ENCODE measurements at places on chromosomes 2 and 18. TPM values are rescaled to one million over a fixed set of nuclear protein-coding genes. Genes with fewer than 3 reads are reported as not detected.

DNA sequence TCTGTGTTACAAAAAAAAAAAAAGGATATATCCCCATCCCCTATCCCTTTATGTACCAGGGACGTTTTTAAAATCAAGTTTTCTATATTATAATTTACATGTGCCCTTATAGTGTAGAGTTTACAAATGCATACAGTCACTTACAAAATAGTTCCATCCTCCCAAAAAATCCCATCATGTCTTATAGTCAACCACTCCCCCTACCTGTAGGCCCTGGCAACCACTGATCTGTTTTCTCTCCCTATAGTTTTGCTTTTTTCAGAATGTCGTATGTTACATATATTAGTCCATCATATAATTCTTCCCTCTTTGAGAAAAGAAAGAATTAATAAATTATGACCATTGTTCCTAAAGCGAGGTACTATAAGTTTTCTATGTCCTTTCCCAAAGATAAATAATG lies 17.8 kb downstream of the CFAP210 start:
- H3K27ac ChIP-seq, result no peak overlapping the region
- no peaks in the 10 kb centered on the region for H3K27me3 ChIP-seq
- no peaks in the 10 kb centered on the region for H3K36me3 ChIP-seq
- DNase-seq, result no peak
- H3K4me1 ChIP-seq, result no peaks in the 10 kb centered on the region

DNA sequence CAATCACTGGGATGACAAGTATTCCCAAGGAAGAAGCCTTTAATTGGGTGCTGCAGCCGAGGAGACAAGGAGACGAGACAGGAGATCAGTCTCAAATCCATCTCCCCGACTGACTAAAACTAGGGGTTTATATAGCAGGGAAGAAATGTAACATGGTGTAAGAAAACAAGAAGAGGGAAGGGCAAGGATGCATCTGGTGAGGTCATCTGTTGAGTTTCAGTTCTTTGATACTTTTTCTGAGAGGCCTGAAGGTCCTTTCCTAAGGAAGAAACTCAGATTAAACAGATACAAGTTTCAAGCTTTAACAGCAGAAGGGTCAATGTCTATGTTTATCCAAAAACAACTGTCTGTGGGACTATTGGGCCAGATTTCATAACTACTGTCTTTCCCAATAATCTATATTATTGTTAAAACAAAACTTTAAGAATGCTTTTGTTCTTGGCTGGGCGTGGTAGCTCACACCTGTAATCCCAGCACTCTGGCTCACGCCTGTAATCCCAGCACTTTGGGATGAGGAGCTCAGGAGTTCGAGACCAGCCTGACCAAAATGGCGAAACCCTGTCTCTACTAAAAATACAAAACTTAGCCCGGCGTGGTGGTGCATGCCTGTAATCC lies 2.5 kb upstream of the PDCL3 start:
- no peak for DNase-seq
- no peaks in the 10 kb centered on the region for H3K4me1 ChIP-seq

DNA sequence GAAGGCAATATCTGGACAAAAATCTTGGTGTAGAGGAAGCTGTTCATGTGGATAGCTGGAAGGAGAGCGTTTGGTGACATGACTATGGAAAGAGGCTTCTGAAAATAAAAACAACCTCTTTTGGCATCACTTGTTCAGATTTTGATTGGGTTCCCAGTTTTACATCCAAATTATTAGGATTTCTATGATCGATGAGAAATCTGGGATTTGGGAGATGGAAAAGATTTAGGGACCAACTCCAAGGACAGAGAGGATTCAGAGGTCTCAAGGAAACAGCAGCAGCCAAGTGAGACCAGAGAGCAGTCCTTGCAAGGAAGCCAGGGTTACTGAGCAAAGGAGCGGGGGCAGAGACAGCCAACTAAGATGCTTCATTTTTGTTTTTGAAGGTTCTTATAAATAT lies 441.7 kb downstream of the TRIB2 start:
- no peak overlapping the region for H3K4me3 ChIP-seq
- H3K36me3 ChIP-seq, result no peaks in the 10 kb centered on the region
- no peak overlapping the region for H3K27ac ChIP-seq
- DNase-seq, result no peak
- H3K27me3 ChIP-seq, result no peaks in the 10 kb centered on the region

The GAREM2 gene
- total RNA-seq, result 15.6 TPM

DNA sequence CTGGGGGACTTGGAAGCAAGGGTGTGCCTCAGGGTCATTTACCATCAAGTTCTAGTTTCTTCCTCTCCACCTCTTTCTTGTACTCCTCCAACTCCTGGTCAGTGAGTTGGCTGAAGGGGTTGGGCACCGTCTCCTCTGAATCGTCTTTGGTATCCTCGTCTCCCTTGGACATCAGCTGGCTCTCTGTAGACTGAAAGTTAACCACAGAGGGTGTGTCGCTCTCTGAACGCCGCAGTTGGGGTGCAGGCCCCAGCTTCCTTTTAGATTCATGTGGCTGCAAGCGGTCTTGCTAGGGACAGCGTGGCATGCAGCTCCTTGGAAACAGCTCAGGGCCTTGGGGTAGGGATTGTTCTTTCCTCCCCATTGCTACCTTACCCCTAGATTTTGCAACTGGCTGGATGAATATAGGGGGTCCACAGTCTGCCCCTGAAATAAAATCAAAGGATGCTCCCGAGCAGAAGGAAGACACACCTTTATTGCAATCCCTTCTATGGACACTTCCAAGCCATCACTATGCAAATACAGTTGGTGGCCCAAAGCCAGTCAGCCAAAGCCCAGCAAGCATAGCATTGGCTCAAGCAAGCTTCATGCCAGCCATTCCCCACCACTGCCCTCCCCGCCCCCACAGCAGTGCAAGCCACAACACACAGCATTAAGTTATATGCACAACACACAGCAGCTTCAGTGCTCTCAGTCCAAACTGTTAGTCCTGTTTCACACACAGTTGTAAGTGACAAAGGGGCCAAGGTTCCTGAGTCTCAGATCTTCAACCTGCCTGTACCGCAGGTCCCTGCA lies 93.2 kb downstream of the ADD2 start:
- no peaks in the 10 kb centered on the region for H3K4me1 ChIP-seq
- DNase-seq, result no peak
- no peak overlapping the region for H3K4me3 ChIP-seq
- no peaks in the 10 kb centered on the region for H3K36me3 ChIP-seq
- H3K27me3 ChIP-seq, result no peaks in the 10 kb centered on the region

DNA sequence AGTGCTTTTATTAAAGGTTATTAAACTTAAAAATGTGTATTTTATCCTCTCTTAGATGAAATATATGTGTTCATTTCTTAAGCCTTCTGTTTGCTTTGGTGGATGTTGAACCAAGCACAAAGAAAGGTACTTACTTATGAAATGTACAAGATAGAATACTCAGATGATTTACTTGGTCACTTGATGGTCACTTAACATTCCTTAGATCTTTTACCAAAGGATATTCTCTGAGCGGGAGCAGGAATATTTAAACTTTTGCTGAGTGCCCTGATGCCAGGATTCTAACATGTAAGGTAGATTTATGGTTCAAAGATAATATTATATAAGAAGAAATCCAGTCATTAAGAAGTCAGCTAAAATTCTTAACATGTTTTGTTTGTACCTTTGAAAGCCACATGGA lies 193.5 kb upstream of the ZEB2 start:
- no peak for DNase-seq
- no peaks in the 10 kb centered on the region for H3K4me1 ChIP-seq
- no peaks in the 10 kb centered on the region for H3K36me3 ChIP-seq
- H3K4me3 ChIP-seq, result no peak overlapping the region

The GAD1 gene
- total RNA-seq, result 18.5 TPM

The SLC38A11 gene
- total RNA-seq, result 1.6 TPM

GRCh38 chr2:235551965-235552364 lies 58.1 kb downstream of the AGAP1 start:
- no peaks in the 10 kb centered on the region for H3K36me3 ChIP-seq
- no peak overlapping the region for H3K4me3 ChIP-seq
- peak overlapping the region; percentile 45 for H3K27ac ChIP-seq
- no peaks in the 10 kb centered on the region for H3K27me3 ChIP-seq
- no peaks in the 10 kb centered on the region for H3K4me1 ChIP-seq

DNA sequence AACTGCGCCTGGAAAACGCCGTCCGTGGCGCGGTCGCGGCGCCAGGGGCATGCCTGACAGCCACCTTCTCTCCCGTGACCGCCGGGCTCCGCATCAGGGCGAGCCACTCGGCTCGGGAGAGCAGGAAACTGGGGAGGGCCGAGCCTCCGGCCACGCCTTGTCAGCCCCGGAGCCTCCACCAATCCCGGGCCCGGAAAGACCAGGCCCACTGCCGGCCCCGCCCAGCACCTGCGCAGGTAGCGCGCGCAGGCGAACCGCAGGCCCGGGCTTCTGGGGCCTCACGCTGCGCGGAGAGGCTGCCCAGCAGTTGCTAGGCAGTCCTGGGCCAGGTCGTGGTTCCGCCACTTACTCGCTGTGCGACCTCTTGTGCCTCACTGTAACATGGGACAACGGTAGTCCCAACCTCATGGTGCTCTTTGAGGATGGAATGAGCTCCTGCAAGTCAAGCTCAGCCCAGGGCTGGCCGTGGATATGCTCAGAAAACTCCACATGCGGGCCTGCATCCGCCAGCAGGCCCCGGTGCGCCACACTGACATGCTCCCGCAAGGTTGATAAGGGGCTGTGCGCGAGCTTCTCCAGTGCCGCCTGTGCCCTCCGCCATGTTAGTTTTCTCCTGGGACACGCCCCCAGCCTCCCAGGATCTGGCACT lies 97.1 kb downstream of the INHBB start:
- H3K4me3 ChIP-seq, result peak overlapping the region; percentile 61
- H3K27ac ChIP-seq, result peak overlapping the region; percentile 51
- H3K4me1 ChIP-seq, result peaks cover 3% of the 10 kb centered on the region
- no peaks in the 10 kb centered on the region for H3K36me3 ChIP-seq

GRCh38 chr18:55322178-55322735 lies 265.7 kb downstream of the TCF4 start:
- no peaks in the 10 kb centered on the region for H3K27me3 ChIP-seq
- peak; percentile 65 for DNase-seq
- H3K36me3 ChIP-seq, result no peaks in the 10 kb centered on the region
- H3K4me3 ChIP-seq, result peak overlapping the region; percentile 39
- H3K4me1 ChIP-seq, result peaks cover 6% of the 10 kb centered on the region
- peak overlapping the region; percentile 70 for H3K27ac ChIP-seq

DNA sequence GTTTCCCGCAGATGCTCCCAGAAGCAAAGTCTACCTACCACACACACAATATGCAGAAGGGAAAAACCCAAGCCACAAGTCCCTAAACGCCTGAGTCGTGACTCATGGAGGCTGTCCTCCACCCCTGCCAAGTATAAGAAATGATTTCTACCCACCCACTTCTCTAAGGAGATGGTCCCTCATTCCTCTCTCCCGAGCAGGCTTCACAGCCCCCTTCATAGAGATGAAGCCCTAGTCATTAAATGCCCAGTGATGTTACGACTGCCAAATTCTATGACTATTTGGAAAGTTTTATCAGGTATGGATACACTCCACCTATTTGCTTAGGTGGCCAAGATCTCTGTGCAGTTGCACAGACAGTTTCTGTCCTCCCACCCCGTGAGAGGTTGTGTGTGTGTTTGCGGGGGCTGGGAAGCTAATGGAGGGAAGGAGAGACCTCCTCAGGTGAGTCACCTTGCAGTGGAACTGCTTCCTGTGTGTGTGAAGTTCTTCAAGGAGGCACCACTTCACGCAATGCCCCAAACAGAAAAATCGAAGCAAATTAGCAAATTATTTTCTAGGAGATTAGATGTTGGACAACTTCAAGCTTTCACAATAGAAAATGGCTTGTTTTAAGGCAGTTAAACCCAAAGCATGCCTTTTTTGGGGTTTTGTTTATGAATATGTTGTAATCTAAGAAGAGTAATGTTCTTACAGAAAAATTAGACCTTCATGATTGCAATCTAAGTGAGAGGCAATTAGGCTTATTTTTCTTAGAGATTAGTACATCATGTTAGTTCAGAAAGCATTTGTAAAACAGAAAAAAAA lies 175.2 kb downstream of the TGIF1 start:
- H3K4me1 ChIP-seq, result peaks cover 54% of the 10 kb centered on the region
- peak; percentile 73 for DNase-seq
- peak overlapping the region; percentile 99 for H3K27ac ChIP-seq

The CD302 gene
- total RNA-seq, result 7.6 TPM

DNA sequence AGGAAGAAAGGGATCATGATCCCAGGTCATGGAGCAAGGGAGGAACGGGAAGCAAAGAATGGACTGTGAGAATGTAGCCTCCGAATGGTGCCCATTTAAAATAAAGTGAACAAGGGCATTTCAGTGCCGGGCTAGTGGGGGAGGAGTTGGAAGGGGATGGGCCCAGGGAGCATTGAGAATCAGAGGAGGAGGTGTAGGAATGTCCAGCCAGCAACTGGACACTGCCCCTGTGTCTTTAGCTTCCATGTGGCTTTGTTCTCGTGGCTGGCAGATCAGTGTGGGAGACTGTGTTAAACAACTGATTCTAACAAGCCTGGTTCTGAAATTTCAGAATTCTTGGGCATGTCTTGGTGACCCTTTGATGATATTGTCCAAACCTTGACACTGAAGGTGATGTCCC lies 1.4 kb upstream of the RNF103 start:
- no peak for DNase-seq
- H3K27me3 ChIP-seq, result no peaks in the 10 kb centered on the region
- no peak overlapping the region for H3K27ac ChIP-seq
- no peak overlapping the region for H3K4me3 ChIP-seq

Measured in Caco-2 (cell line).